Osteocyte (in vitro differentiated cells): ENCODE measurements at places on chromosomes 5 and 9.
A peak's percentile ranks its signal among the peaks of the same experiment; 100 is the strongest.

GRCh38 chr9:120663380-120663779, 50.9 kb downstream of the MEGF9 start:
- no peak for DNase-seq

DNA sequence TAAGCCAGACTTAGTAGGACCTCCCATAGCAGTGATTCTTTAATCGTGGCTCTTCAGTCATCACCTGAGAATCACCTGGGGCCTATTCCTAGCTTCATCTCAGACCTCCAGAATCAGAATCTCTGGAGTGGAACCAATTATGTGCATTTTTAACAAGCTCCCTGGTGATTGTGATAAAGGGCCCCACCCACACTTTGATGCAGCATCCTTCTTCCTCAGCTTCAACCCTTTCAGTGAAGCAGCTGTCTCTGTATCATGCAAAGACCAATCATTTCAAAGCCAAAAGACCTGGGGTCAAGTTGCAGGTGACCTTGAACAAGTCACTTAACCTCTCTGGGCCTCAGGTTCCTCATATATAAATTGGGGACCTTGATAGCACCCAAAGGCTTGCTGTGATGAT, 17.1 kb downstream of the FBXO10 start:
- DNase-seq: no peak

DNA sequence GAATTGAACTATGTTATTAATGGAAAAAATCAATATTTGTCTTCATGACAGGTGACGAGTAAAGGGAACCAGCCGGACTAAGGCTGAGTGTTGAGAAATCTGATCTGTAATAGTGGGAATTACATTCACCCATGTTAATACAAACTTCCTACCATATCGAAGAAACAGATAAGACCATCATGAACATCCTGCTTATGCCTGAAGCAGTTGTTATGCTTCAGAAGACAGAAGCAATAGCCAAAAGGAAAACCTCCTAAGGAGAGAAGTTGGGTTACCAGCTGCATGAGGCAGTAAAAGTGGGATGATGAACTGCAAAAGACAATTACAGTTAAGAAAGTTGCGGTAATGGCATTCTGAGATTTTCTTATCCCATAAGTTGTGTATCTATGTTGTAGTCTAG, 281.5 kb downstream of the GABRB2 start:
- DNase-seq: no peak

GRCh38 chr9:82934949-82935348, 128.0 kb downstream of the RASEF start:
- DNase-seq: no peak

DNA sequence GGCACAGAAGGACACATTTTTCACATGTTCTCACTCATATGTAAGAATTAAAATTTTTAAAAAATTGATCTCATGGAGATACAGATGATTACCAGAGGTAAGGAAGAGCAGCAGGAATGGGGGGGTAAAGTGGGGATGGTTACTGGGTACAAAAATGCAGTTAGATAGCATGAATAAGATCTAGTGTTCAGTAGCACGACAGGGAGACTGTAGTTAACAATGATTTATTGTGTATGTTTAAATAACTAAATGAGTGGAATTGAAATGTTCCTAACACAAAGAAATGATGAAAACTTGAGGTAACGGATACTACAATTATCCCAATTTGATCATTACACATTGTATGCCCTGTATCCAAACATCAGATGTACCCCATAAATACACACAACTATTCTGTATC, 15.2 kb upstream of the TGFBI start:
- no peak for DNase-seq

DNA sequence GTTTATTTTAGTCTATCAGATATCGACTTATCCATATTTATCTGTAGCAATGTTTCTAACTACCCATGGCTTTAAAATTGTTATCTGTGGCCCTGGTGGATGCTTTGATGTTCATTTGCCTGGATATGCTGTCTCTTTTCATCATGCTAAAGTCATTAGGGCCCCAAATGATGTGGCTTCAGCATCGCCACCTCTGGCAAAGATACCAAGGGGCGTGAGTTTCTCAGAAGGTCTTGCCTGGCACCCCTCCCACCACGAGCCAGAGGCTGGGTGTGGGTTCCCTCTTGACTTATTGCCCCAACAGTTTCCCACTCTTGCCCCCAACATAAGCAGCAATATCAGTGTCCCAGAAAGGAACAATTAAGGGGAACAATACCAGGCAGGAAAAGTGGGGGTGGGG, 5.4 kb downstream of the ROPN1L start:
- DNase-seq: peak; percentile 6

DNA sequence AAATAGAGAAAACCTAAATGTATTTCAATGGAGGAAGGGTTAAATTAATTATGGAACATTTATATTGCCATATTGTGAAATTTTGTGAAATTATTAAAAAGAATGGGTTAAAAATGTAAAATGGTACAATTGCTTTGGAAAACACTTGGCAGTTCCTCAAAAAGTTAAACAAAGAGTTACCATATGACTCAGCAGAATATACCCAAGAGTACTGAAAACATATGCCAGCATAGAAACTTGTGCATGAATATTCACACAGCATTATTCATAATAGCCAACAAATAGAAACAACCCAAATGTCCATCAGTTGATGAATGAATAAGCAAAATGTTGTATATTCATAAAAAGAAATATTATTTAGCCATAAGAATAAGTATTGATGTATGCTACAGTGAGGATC, 181.0 kb upstream of the MAST4 start:
- no peak for DNase-seq

- DNase-seq: no peak
Measured at GRCh38 chr5:176342766-176343458, 18.7 kb downstream of the KIAA1191 start.

DNA sequence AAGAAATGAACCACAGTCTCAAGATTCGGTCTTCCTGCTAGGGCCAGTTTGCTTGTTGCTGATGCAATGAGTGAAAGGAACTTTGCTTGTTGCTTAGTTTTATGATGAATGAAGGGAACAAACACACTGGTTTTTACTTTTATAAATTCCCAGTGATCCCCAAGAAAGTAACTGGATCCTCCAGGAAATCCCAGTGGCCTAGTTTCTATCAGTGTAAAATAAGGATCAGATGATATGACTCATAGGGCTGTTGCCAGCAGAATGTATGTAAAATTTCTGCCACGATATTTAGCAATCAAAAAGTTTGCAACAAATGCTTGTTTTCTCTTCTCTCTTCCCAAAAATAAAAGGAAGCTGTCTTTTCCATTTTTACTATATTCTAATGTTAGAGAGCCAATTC, 160.1 kb upstream of the CDKN2B start:
- no peak for DNase-seq

DNA sequence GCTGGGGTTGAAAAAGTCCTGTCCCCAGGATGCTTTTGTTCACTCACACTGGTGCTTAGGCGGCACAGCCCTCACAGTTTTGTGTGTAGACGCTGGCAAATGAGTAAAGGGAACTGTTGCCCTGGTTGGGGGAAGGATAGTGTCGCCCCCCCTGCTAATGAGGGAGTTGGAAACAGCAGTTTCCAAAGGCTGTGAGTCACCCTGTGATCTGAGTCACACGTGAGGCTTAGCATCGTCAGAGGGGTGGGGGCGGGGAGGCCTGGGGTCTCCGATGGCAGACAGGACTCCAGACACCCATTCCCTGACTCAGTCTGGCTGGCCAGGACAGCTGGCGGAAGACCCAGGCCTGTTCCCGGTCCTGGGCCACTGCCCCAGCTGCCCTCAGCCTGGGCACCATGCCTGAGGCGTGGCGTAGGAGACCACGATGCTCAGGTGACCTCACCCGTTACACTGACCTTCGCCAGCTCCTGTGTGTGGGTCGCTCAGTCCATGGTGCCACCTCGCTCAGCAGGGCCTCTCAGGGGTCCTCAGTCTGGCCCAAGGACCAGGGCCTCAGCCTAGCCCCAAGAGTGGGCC, 2.9 kb downstream of the DNAJB5 start:
- DNase-seq: no peak

GRCh38 chr5:123434796-123435195, 11.6 kb upstream of the CEP120 start:
- DNase-seq: no peak

DNA sequence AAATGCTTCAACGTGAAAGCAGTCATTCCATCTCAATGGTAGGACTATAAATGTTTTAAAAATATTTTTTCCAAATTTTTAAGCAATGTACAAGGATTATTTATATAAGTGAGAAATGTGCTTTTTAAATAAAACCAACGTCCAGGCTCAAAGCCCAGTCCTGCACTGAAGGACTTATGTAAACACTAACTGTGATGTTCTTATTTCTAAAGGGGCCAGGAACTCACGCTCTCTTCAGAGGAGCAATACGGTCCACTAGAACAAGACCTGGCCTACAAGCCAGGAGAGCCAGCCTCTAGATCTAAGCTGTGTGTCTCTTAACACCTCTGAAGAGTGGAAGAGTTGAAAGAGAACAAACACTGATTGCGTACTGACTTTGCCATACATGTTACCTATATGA, 12.1 kb downstream of the TTLL11 start:
- no peak for DNase-seq
